ENCODE measurements at places on chromosomes 1 and 21.

- DNase-seq: no peak
Observed at GRCh38 chr21:32114419-32115035, 164.3 kb downstream of the MIS18A start.

DNA sequence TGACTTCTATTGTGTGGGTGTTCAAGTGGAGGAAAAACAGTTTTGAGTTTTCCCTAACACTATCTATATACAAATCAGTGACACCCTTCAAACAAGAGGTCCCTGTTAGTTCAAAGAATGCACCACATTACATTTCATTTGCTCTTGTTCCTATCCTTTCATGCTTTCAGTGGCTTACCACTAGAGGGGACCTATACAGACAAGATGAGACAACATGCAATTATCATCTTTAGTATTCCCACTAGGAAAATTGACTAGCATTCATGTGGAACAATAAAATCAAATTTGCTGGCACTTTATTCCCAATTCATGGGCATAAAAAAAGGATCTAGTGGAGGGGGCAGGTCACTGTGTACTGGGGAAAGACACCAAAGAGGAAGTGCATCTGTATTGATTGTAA, 13.3 kb upstream of the SIPA1L2 start:
- no peak for DNase-seq

- no peak for DNase-seq
Observed at GRCh38 chr1:109803901-109804331, 40.2 kb upstream of the EPS8L3 start.

GRCh38 chr1:82927753-82928152, 1071.2 kb downstream of the TTLL7 start:
- DNase-seq: no peak

DNA sequence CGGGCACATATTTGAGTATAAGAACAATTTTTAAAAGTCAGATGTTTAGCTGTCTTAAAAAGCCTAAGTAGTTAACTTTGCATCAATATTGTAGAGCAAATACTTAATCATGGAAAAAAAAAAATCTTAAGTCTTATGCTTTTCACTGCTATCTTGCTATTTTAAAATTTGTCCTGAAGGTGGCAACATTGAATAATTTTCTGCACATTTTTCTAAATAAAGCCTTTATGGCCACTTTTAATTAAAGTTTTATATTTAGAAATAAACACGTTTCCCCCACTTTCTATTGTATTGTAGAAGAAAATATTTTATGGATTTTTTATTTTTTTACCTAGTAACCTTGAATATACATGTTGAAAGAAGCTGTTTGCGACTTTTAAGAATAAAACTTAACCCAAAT, 198.8 kb downstream of the AMY1C start:
- DNase-seq: no peak
